Colonic mucosa (tissue), 4 donors: ENCODE measurements at places on chromosomes 6 and 20. TPM values are rescaled to one million over a fixed set of nuclear protein-coding genes. Genes with fewer than 3 reads are reported as not detected.

DNA sequence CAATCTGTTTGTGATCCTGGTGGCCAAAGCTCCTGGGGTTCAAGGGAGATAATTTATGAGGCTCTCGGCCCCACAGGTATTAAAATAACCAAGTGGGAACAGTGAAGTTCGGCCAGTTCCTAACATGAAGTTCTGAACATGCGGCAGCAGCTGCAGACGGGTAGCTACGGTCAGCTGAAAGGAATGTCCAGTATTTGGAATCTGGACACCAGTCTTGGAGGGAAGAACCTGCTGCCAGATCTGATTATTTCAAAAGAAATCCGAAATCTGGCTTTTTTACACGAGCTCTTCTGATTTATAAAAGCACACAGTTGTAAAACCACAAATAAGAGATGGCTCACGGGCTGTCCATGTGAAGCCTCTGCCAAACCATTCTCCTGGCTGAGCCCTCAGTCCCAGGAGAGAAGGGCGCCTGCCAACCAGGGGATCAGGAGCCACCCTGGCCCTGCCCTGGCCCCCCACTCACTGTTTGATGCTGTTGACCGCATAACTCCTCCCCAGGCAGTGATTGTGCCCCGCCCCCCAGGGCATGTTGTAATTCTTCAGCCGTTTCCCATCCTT, 28.2 kb upstream of the KCNB1 start:
- DNase-seq: peak; percentile 27
- no peak overlapping the region for H3K27ac ChIP-seq
- no peaks in the 10 kb centered on the region for H3K4me1 ChIP-seq
- H3K27me3 ChIP-seq: peaks cover 4% of the 10 kb centered on the region

DNA sequence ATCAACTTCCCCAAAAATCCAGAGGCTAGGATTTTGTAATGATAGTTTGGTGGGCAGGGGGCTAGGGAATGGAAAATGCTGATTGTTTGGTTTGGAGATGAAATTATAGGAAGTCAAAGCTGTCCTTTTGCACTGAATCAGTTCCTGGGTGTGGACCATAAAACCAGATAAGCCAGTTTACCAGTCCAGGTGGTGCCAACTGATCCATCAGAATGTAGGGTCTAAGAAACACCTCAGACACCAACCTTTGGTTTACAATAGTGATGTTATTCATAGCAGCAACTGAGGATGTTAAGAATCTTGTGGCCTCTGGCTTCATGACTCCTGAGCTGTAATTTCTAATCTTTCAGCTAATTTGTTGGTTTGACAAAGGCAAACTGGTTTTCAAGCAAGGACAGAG, 496.6 kb upstream of the EPHA7 start:
- H3K4me1 ChIP-seq: no peaks in the 10 kb centered on the region
- no peak overlapping the region for H3K4me3 ChIP-seq
- H3K27ac ChIP-seq: peak overlapping the region; percentile 14
- DNase-seq: peak; percentile 41
- no peaks in the 10 kb centered on the region for H3K27me3 ChIP-seq

GRCh38 chr6:149331043-149331807, 13.7 kb downstream of the TAB2 start:
- H3K4me3 ChIP-seq: no peak overlapping the region
- no peaks in the 10 kb centered on the region for H3K36me3 ChIP-seq
- no peak overlapping the region for H3K27ac ChIP-seq

GRCh38 chr6:14166839-14167238, 49.3 kb downstream of the CD83 start:
- no peak overlapping the region for H3K4me3 ChIP-seq
- H3K27me3 ChIP-seq: no peaks in the 10 kb centered on the region
- no peaks in the 10 kb centered on the region for H3K4me1 ChIP-seq
- no peaks in the 10 kb centered on the region for H3K36me3 ChIP-seq
- no peak for DNase-seq

DNA sequence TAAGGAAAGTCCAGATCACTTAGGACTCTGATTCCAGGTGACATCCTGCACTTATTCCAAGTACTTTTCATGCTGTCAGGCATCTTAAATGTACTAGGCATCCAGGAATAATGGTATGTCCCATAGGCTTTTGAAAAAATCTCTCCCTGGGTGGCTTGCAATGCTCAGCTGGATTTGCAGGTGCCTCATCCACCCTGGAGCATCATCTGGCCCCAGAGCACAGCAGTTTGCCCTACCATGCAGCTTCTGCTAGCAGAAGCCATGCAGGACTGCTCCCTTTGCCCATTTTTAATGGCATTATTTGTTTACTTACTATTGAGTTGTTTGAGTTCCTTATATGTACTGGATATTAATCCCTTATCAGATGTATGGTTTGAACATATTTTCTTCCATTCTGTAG, 45.2 kb downstream of the DZANK1 start:
- no peaks in the 10 kb centered on the region for H3K27me3 ChIP-seq
- no peak overlapping the region for H3K27ac ChIP-seq
- H3K4me3 ChIP-seq: no peak overlapping the region

DNA sequence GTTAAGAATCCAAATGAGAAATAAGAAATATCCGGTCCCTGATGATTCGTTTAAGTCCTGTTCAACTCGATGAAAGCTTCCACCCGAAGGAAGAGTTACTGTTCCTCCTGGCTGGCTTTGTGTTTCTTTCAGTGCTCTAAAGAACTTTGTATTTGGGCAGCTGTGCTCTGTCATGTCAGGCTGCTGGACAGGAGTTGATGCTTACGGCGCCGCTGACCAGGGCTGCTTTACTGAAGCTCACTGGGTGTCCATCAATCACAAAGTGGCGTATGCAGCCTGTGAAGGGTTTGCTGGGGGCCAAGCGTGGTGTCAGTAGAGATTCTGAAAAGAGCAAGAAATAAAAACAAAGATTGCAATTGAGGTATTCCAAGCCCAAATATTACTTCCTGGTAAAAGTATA, 21.9 kb downstream of the FAM229B start:
- no peaks in the 10 kb centered on the region for H3K27me3 ChIP-seq
- no peak for DNase-seq
- H3K27ac ChIP-seq: no peak overlapping the region
- no peak overlapping the region for H3K4me3 ChIP-seq
- no peaks in the 10 kb centered on the region for H3K4me1 ChIP-seq

Gene CRISP2
- not detected for total RNA-seq

Gene NRN1
- 4.5 TPM for total RNA-seq

DNA sequence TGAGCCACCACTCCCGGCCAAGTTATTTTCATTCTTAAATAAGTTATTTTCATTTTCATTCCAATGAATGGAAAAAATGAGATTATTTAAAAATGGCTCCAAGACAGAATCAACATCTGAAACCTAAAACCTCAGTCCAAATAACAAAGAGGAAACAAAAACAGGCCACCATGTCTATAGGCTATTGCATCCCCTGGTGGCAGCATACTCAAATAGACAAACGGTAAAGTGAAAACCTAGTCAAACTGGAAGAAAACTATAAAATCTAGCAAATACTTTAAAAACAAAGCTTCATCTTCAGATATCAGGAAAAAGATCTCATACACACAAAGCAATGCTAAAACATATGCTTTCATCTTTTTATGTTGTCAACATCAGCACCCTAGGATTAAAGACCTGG, 20.9 kb downstream of the IL17A start:
- no peak for DNase-seq
- H3K4me1 ChIP-seq: no peaks in the 10 kb centered on the region
- no peaks in the 10 kb centered on the region for H3K27me3 ChIP-seq
- no peaks in the 10 kb centered on the region for H3K36me3 ChIP-seq
- no peak overlapping the region for H3K27ac ChIP-seq

DNA sequence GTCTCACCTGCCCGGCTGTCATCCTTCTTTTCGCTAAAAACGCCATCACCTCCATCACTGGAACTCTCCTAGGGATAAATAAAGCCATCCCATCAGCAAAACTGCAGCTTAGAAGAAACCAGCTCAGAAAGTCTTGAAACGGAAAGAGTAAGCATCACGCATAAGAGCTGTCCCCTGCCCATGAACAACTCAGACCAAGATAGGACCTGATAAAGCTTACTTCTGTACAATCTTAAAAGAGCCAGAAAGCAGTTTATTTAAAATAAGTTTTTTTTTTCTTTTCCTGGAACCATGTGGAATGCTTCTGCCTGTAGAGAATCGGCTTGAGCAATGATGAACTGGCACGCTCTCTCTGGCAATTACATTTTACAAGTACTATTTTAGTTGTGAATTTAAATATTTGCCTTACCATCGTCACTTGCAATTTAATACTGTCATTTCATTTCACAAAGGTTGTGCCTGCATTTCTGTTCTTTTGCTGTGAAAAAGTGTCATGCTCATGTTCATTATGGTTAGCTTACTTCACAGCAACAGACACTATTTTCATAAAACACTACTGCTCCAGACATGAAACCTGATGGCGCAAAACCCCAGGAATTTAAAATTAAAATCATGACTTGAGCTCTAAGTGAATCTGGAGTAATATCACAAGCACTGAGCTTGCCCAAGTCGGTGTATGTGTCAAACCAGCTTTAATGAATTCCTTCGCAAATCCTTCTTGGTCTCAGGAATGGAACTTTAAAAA, 59.6 kb upstream of the EMILIN3 start:
- no peak overlapping the region for H3K4me3 ChIP-seq
- peaks cover 13% of the 10 kb centered on the region for H3K36me3 ChIP-seq
- H3K27me3 ChIP-seq: no peaks in the 10 kb centered on the region
- no peaks in the 10 kb centered on the region for H3K4me1 ChIP-seq
- no peak overlapping the region for H3K27ac ChIP-seq
- DNase-seq: no peak

Gene CCN2
- 115 TPM for total RNA-seq

Gene HLA-DMB
- 28.8 TPM for total RNA-seq

DNA sequence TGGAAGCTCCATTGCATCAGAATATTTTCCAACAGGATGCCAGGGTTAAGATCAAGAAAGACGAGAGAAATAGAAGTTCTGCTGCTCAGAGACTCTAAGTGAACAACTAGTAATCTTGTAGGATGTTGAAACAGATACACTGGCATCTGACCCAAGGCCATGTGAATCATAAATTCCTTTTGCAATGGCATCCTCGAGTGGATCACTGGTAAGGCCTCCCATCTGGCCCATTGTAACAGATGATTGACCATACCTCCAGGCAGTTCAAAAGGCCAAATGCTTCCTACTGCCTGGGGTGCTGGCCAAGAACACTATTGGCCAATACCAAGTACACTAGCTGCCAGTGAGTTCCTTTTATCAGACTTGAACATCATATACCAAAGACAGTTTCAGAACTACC, 9.9 kb upstream of the SLC17A3 start:
- no peaks in the 10 kb centered on the region for H3K4me1 ChIP-seq
- no peak overlapping the region for H3K4me3 ChIP-seq
- DNase-seq: no peak
- no peak overlapping the region for H3K27ac ChIP-seq
- H3K36me3 ChIP-seq: no peaks in the 10 kb centered on the region
- H3K27me3 ChIP-seq: no peaks in the 10 kb centered on the region

DNA sequence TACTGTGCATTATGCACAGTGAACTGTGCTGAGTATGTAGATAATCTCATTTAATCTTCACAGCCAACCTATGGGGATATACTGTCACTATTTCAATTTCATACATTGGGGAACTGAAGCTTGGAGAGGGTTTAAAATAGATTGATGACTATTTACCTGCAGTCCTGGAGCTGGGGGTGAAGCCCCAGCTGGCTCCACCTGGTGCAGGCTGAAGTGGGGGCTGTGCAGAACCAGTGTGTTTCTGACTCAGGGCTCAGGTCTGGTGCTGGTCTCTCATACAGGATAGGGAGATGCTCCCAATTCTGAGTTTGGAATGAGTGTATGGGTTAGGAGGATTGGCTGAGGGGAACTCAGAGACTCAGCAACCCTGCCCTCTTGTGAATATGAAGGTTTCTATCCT, 176.1 kb upstream of the CEP162 start:
- DNase-seq: no peak
- H3K27me3 ChIP-seq: no peaks in the 10 kb centered on the region
- no peak overlapping the region for H3K4me3 ChIP-seq
- H3K36me3 ChIP-seq: no peaks in the 10 kb centered on the region
- no peak overlapping the region for H3K27ac ChIP-seq
- no peaks in the 10 kb centered on the region for H3K4me1 ChIP-seq

DNA sequence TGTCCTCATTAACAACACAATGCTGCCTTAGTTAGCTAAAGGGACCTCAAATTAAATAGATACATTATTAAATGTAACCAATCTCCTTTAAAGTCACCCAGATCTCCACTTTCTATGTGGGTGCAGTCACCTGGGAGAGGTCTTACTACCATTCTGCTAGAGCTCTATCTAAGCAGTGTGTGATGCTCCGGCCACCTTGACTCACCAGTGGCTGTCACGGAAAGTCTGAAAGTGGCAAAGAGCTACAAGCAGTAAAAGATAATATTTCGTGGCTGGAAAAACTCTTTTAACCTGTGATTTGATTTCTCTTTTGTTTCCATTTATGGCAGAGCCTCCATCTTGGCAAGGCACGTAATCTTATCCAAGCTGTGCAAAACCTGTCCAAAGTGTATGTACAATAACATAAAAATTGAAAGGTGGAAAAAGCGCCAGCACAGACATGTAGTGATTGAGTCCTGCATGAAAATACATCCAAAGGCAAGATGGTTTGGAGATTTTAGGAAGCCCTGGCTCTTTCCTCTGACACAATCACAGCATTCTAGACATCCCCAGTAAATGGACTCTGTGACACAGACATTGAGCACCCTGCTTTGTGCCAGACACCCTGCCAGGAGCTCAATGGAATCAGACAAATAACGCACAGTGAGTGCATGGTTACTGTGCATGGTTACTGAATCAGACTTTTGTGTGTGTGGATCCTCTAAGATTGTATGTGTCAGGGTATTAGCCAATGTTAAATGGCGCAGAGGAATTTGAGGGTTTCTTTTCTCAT, 116.6 kb downstream of the ADAT2 start:
- no peaks in the 10 kb centered on the region for H3K4me1 ChIP-seq
- no peak for DNase-seq
- no peaks in the 10 kb centered on the region for H3K36me3 ChIP-seq
- no peak overlapping the region for H3K27ac ChIP-seq
- H3K27me3 ChIP-seq: no peaks in the 10 kb centered on the region
- no peak overlapping the region for H3K4me3 ChIP-seq

- H3K4me3 ChIP-seq: no peak overlapping the region
- H3K36me3 ChIP-seq: no peaks in the 10 kb centered on the region
- no peaks in the 10 kb centered on the region for H3K27me3 ChIP-seq
- no peak for DNase-seq
- H3K27ac ChIP-seq: no peak overlapping the region
Observed at GRCh38 chr6:90993770-90994169, 406.9 kb upstream of the MAP3K7 start.

DNA sequence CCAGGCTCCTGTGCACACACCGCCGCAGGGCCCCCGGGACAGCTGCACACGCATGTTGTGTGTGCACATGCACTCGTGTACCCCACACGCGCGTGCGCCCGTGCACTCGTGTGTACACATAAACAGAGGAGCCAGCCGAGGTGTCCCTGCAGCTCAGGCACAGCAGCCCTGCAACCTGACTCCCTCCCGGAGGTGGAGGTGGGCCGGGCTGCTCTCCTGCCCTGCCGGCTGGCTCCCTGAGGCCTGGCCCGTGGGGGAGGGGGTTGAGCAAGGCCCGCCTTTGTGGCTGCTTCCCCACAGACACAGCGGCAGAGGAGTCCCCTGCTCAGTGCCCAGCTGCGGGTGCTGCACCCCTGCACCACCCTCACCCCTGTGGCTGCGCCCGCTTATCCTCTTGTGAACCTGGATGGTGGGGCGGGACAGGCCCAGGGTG, 624 bp downstream of the RBBP8NL start:
- H3K36me3 ChIP-seq: no peaks in the 10 kb centered on the region
- no peaks in the 10 kb centered on the region for H3K27me3 ChIP-seq
- peaks cover 13% of the 10 kb centered on the region for H3K4me1 ChIP-seq
- peak overlapping the region; percentile 64 for H3K27ac ChIP-seq
- H3K4me3 ChIP-seq: no peak overlapping the region
- peak; percentile 61 for DNase-seq
